ENCODE measurements at places on chromosomes 5 and 9. TPM values are rescaled to one million over a fixed set of nuclear protein-coding genes. Genes with fewer than 3 reads are reported as not detected.

The BTF3 gene
- 249 TPM for total RNA-seq

The FBN2 gene
- 70.8 TPM for total RNA-seq

The TAS2R1 gene
- not detected for total RNA-seq

The TAF11L5 gene
- total RNA-seq, result not detected

The TMEM161B gene
- total RNA-seq, result 9.4 TPM

The TMEM252 gene
- total RNA-seq, result not detected

The ESM1 gene
- total RNA-seq, result 25.5 TPM

The FAM78A gene
- total RNA-seq, result 0.38 TPM

The NRARP gene
- total RNA-seq, result 0.32 TPM

The CFAP157 gene
- total RNA-seq, result not detected

The ALDOB gene
- total RNA-seq, result not detected

The PCDHGA8 gene
- total RNA-seq, result 0.86 TPM

The NR2F1 gene
- total RNA-seq, result 17.1 TPM

All from GM23248 (cell line).